ENCODE measurements at places on chromosomes 1 and 21. TPM values are rescaled to one million over a fixed set of nuclear protein-coding genes. Genes with fewer than 3 reads are reported as not detected.

Gene CLCNKA
- total RNA-seq, result not detected

Gene ZNF593OS
- total RNA-seq, result not detected

Gene SYT14
- total RNA-seq, result not detected

Gene PRKCZ
- 19.0 TPM for total RNA-seq

Gene TMEM269
- 0.60 TPM for total RNA-seq

Gene CADM3
- total RNA-seq, result not detected

Gene USF1
- 93.5 TPM for total RNA-seq

Gene EXTL1
- total RNA-seq, result not detected

Gene C1orf94
- total RNA-seq, result not detected

Gene AIRE
- 0.16 TPM for total RNA-seq

Gene FCRL1
- 0.60 TPM for total RNA-seq

Gene ZNF697
- total RNA-seq, result 0.05 TPM

Gene OR2G6
- not detected for total RNA-seq

Gene OR2AK2
- total RNA-seq, result 0.22 TPM

Gene OLFML3
- total RNA-seq, result 0.30 TPM

Gene OPRD1
- not detected for total RNA-seq

Gene OR2L5
- total RNA-seq, result not detected

Gene KCNN3
- total RNA-seq, result not detected

Gene E2F2
- 0.50 TPM for total RNA-seq

Gene IVL
- not detected for total RNA-seq

Gene SEMA6C
- 5.5 TPM for total RNA-seq

Gene VAV3
- 5.5 TPM for total RNA-seq

Gene TSPAN2
- 1.6 TPM for total RNA-seq
